ENCODE measurements at places on chromosomes 12 and 14.

DNA sequence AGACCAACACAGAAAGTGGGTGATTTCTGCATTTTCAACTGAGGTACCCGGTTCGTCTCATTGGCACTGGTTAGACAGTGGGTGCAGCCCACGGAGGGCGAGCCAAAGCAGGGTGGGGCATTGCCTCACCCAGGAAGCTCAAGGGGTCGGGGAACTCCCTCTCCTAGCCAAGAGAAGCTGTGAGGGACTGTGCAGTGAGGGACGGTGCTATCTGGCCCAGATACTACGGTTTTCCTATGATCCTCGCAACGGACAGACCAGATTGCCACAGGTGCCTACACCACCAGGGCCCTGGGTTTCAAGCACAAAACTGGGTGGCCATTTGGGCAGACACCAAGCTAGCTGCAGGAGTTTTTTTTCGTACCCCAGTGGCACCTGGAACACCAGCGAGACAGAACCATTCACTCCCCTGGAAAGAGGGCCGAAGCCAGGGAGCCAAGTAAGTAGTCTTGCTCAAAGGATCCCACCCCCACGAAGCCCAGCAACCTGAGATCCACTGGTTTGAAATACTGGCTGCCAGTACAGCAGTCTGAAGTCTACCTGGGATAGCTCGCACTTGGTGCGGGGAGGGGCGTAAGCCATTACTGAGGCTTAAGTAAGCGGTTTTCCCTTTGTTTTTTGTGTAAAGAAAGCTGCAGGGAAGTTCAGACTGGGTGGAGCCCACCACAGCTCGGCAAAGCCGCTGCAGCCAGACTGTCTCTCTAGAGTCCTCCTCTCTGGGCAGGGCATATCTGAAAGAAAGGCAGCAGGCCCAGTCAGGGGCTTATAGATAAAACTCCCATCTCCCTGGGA, 25.5 kb upstream of the NAA30 start:
- no peak for DNase-seq

DNA sequence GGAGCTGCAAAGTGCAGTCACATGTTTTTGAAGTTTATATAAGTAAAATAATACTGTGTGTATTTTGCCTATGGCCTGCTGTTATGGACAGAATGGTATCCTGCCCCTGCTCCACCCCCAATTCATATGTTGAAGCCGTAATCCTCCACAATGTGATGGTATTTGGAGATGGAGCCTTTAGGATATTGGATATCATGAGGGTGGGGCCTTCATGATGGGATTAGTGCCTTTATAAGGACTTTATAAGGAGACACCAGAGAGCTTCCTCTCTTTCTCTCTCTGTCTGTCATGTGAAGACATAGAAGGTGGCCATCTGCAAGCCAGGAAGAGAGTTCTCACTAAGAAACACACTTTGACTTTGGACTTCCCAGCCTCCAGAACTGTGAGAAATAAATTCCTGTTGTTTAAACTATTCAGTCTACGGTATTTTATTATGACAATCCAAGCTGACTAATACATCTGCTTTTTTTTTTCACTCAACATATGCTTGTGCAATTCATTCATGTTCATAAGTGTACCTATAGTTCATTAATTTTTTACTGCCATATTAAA, 3.1 kb upstream of the CHPT1 start:
- DNase-seq, result no peak

GRCh38 chr12:50073206-50073605, 11.9 kb upstream of the SMARCD1 start:
- DNase-seq, result no peak

DNA sequence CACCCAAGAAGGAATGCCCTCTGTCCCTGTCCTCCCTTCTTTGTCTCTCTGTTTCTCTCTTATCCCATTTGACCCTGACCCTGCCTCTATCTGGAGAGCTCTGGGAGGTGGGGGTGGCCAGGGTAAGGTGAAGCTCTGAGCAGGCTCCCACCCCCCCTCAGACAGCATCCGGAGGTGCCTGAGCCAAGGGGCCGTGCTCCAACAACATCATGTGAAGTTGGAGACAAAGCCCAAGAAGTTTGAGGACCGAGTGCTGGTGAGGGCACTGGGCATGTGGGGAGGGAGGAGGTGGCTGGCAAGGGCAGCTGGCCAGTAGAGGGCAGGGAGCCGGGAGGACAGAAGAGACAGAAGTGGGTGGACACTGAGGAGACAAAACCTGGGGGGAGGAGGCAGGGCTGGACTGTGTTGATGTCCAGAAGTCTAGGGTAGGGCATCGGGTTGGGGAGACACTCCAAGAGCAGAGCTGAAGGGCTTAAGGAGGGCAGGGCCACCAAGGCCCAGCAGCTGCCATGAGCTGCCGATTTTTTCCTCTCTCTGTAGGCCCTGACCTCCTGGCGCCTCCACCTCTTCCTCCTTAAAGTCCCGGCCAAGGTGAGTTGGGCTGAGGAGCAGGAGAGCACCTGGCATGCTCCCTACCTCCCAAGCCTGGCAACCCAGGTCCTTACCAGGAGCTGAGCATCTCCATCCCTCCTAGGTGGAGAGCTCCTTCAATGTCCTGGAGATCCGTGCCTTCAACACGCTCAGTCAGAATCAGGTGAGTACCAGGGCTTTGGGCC, 1.9 kb downstream of the CARMIL3 start:
- no peak for DNase-seq

GRCh38 chr14:49461529-49462401, 124.4 kb downstream of the RPS29 start:
- peak; percentile 60 for DNase-seq

DNA sequence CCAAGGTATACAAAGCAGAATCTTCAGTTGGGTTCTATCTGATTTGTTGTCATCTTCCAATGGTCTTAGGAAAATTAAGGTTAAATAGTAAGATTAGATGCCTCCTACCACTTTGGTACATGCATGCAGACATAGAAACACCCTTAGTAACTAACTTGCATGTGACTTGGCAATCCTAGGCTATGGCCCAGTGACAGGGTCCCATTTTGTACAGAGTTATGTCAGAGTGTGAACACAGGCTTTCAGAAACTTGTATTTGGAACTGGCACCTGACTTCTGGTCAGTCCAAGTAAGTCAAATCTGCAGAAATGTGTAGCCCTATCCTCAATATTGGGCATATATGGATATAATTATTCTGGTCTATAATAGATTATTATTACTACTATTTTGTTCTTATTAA, 53.1 kb downstream of the DAD1 start:
- DNase-seq, result no peak

DNA sequence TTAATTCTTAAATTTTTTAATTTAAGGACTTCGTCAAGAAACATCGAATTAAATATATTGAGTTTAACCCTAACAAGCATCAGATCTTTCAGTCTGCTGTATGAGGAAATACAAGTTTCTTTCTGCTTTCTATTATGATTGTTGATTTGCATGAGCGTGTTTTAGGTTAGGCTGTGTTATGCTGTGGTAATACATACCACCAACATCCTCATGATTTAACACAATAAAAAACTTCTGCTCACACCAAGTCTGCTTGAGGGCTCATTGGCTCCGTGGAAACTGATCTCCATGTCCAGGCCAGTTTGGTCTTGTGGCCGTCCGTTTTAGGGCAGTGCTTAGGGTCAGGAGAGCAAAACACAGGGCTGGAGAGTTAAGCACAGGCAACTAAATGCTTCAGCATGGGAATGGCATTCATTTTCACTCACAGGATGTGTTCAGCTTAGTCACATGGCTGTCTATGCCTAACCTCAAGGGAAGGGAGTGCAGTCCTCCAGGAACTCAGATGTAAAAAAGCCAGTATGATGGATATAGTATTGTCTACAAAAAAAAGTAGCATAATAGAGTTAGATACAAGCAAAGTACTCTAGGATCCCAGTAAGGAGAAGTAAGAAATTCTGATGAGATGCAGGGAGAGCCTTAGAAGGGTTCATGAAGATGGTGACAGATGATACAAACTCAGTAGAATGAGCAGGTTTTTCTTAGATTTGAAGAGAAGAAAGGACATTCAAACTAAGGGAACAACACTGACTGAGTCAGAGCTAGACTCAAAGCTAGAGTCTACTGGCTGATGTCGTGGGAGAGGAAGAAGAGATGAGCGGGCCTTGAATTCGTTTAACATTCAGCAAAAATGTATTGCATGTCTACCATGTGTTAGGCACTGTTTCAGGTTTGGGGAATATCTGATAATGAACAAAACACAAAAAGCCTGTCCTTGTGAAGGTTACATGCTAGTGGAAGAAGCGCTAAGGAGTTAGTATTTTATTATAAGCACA, 16.3 kb downstream of the MARK3 start:
- no peak for DNase-seq

DNA sequence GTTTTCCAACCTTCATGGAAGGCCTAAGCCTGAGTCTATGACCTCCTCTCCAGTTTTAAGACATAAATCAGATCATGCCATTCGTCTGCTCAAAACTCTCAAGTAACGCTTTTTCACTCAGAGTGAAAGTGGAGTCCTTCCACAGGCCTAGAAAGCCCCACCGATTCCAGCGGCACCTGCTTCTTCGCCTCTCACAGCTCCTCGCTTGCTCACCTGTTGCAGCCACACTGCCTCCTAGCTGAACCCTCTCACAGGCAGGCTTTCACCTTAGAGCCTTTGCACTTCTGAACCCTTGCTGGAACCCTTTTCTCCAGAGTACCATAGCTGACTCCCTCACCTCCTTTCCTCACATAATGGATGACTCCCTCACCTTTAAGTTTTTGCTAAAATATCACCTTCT, 301.1 kb downstream of the ZFP36L1 start:
- DNase-seq, result no peak

DNA sequence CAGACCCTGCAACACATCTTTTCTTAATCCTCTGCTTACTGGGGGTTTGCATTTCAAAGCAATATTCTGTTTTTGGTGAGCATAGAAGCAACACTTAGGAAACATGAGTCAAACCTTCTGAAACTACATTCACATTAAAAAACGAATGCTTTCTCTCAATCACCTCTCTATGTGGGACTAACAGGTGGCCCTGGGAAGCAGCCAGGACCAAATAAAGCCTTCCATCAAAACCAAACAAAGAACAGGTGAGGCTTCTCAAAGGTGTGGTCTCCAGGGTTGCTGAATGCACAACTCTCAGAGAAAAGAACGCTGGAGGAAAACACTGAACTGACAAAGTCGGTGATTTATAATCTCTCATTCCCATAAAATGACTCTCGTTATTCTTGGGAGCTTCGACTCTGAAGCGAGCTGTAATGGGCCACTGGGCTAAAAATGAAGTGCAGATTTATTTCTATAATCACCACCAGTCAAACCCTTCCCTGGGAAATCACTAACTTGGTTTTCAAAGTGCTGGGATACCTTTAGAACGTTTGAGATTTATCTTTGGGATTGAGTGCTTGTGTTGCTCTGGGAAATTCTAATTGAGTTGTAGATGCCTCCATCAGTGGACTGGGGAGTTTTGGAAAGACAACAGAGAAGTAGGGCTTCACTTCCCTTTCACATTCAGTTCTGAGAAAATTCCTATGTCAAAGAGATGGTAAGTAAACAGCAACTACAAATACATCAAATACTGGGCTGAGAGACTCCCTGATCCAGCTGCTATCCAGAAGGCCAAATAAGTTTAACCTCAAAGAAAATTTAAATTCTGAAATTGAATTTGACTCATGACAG, 262.0 kb upstream of the TMPO start:
- DNase-seq, result no peak

DNA sequence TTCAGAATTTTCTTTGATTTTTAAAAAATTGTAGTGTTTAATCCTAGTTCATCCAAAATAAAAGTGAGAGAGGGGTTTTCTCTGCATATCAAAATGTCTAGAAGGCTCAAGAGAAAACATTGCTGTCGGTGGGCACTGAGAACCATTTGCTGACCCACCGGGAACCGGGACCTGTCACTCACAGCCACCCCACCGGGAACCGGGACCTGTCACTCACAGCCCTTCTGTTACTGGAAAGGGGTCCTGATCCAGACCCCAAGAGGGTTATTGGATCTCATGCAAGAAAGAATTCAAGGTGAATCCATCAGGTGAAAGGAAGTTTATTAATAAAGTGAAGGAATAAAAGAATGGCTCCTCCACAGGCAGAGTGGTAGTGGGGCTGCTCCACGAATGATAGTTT, 106.0 kb upstream of the SFSWAP start:
- no peak for DNase-seq

DNA sequence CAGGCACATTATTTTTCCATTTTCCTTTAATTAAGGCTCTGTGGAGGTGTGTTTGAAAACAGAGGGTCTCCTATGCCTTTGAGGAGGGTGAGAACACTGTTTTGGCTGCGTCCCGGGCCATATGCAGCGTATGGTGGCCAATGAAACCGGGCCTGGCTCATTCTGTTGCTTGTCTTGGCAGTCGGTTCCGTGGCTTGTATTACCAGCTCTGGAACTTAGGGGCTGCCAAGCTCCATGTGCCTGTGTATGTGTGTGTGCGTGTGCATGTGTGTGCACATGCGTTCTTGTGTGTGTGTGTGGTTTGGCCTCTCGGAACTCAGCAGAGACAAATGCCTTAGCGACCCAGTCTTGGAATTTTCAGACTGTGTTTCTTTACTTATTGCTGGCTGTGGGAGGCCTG, 2.7 kb downstream of the JDP2 start:
- no peak for DNase-seq

- no peak for DNase-seq
Observed at GRCh38 chr12:119835068-119835467, 42.1 kb downstream of the CIT start.

- DNase-seq, result no peak
Observed at GRCh38 chr14:95221531-95221930, 64.2 kb upstream of the DICER1 start.

DNA sequence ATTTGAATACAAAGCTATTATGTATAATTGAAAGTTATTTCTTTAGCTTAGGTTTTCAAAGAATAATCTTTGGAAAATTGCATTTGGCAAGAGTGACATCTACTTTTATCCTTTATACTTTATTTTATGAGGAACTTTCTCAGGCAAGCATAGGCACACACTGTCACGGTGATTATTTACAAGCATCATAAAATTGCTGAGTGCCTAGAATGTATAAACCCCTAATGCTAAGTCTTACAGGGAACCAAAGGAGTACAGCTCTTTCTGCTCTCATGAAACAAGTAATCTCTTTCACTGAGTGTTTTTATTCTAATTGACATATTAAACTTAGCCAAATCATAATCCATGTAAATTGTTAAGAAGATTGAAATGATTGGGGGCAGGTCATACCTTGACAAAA, 154.9 kb downstream of the FSCB start:
- DNase-seq, result no peak

DNA sequence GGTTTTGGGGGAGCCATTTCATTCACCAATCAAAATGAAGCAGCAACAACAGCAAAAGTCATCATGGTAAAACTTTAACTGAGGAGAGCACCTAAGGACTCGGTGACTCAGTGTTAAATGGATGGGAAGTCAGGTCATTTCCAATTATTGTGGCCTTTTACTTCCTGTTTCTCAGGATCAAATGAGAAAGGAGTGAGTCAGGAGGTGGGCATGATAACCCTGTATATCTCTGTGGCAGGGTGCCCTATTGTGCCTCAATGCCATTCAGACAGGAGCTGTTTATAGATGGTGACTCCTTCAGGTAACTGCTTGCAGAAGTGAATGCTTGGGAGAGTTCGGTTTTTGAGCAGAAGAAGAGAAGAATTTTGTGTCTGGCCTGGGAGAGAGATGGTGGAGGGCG, 135.5 kb upstream of the CPM start:
- no peak for DNase-seq

GRCh38 chr14:98014851-98015615, 1217.9 kb downstream of the VRK1 start:
- no peak for DNase-seq

Data from GM12864 (cell line).